Activated CD8-positive, alpha-beta T cell treated with anti-CD3 and anti-CD28 coated beads, Interleukin-2, amount 10 ng/mL, durations not matched to agents 7 days and 5 days (primary cell): ENCODE measurements at places on chromosomes 6 and 20. TPM values are rescaled to one million over a fixed set of nuclear protein-coding genes. Genes with fewer than 3 reads are reported as not detected.

LY6G5C gene
- 5.5 TPM for total RNA-seq

ULBP3 gene
- 2.9 TPM for total RNA-seq

TFAP2D gene
- total RNA-seq = not detected

COL9A3 gene
- total RNA-seq = not detected

RBBP8NL gene
- total RNA-seq = not detected

CLPSL2 gene
- not detected for total RNA-seq

NANP gene
- total RNA-seq = 5.0 TPM

NTSR1 gene
- total RNA-seq = 0.13 TPM

GLP1R gene
- total RNA-seq = not detected

BCAS1 gene
- total RNA-seq = not detected

MEP1A gene
- not detected for total RNA-seq

CALHM6 gene
- 19.3 TPM for total RNA-seq

ADGRF5 gene
- total RNA-seq = not detected

SLC2A10 gene
- total RNA-seq = not detected

BEND6 gene
- not detected for total RNA-seq

CCDC167 gene
- total RNA-seq = 69.4 TPM

TREML1 gene
- not detected for total RNA-seq

CBFA2T2 gene
- total RNA-seq = 14.8 TPM

TOX2 gene
- total RNA-seq = 0.31 TPM

BTNL2 gene
- total RNA-seq = not detected

SAMD10 gene
- total RNA-seq = 12.5 TPM

RHAG gene
- total RNA-seq = not detected

CST5 gene
- total RNA-seq = not detected

FKBP1C gene
- total RNA-seq = 2.2 TPM

CTAGE9 gene
- total RNA-seq = not detected

KHDC3L gene
- total RNA-seq = not detected

ALDH8A1 gene
- total RNA-seq = 0.47 TPM

EFCAB8 gene
- total RNA-seq = 1.0 TPM

SIRPA gene
- not detected for total RNA-seq

NKX2-4 gene
- total RNA-seq = not detected

PLEKHG1 gene
- total RNA-seq = 1.8 TPM

C6orf58 gene
- not detected for total RNA-seq

BNIP5 gene
- total RNA-seq = not detected

TREML2 gene
- 24.9 TPM for total RNA-seq

IL17A gene
- not detected for total RNA-seq

HLA-DRB5 gene
- 16.9 TPM for total RNA-seq

BPIFB1 gene
- total RNA-seq = not detected

MUC21 gene
- total RNA-seq = not detected

PTCHD4 gene
- total RNA-seq = not detected

FHL5 gene
- not detected for total RNA-seq

DNMT3B gene
- 10.0 TPM for total RNA-seq

CHRNA4 gene
- not detected for total RNA-seq

SLC17A3 gene
- 0.55 TPM for total RNA-seq

LKAAEAR1 gene
- 0.34 TPM for total RNA-seq

PRDM13 gene
- not detected for total RNA-seq

SEMG1 gene
- total RNA-seq = not detected

WFDC12 gene
- total RNA-seq = not detected

FOXC1 gene
- not detected for total RNA-seq

CD93 gene
- total RNA-seq = 0.73 TPM

MUCL3 gene
- total RNA-seq = not detected
